ENCODE measurements at places on chromosomes 3 and 15.
A peak's percentile ranks its signal among the peaks of the same experiment; 100 is the strongest.

DNA sequence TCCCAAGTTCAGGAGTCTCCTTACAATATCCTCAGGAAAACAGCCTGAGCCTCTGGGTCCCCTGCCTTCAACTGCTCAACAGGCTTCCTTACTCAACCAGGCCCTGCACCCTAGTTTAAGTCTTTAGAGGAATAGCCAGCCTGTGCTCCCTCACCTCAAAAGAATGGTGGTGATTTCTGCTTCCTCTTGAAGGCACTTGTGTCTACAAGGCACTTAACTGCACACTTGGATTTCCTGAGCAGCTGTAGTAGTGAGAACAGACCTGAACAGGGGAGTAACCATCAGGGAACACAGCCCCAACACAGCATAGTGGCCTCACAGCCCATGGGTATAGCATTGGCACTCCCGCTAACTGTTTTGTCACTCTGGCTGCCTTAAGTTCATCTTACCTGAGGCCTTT lies 244.3 kb downstream of the MYRIP start:
- DNase-seq, result no peak

DNA sequence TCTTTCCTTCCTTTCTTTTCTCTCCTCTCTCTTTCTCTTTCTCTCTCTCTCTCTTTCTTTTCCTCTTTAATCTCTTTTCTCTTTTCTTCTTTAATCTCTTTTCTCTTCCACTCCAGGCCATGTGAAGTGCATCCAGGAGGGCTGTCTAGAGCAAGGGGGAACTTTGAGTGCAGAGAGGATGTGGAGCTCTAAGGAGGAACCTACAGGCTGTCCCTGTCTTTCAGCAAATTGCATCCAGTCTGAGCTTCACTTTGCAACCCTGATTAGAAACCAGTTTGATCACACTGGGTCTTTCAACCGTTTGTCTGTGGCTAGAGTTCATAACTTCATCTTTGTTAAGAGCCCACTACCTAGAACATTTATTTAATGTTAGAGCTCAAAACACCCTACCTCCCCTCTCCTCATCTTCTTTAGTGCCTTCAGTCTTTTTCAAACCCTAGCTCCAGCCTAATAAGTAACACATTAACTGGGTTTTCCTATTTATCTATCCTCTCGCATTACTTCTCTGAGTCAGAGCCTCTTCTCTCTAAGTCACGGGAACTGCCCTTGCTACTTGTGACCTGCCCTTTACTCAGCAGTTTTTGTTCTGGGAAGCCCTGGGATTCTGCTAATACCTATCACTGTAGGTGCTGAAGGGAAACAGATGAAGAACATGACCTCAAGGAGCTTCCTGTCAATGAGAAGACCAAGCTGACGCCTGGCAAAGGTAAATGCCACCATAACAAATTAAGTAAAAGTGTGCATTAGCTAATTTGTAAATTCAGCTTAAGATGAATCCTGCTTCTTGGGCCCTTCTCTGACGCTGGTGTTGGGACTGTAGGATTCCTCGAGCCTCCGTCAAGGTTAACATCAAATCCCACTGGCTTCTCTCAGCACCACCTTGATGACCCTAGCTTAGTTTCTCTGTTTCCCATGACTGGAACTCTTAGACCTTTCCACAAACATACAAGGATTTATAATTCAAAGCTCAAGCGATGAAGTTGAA lies at the start of gene GCNT3:
Gene GCNT3 (plus strand): TSS at position 508 of the 985 bp plus-strand sequence. CDS start 6,456 bp downstream, outside the sequence.
- peak; percentile 12 for DNase-seq

- no peak for DNase-seq
Observed at GRCh38 chr3:120442975-120443517, 7.7 kb downstream of the FSTL1 start.

- peak; percentile 62 for DNase-seq
Observed at GRCh38 chr3:172244011-172244410, 204.2 kb downstream of the GHSR start.

- DNase-seq, result no peak
Observed at GRCh38 chr3:131802029-131802428, 232.8 kb downstream of the CPNE4 start.

DNA sequence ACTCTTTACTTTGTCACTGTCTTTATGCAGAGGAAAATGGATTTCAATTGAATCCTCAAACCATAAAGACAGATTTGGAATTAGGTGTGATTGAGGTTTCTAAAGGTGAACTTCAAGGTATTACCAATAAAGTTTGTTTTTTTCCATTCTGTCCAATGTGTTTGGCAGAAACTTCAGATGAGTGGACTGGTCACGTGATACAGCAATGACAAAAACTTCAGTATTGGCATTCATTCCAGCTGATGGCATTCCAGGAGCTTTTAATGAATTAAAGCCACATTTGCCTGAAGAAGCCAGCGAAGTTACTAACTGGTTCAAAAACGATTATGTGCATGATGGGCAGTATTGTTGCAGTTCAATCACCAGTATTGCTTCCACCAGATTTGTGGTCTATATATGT lies 4.5 kb upstream of the MASP1 start:
- DNase-seq, result no peak

DNA sequence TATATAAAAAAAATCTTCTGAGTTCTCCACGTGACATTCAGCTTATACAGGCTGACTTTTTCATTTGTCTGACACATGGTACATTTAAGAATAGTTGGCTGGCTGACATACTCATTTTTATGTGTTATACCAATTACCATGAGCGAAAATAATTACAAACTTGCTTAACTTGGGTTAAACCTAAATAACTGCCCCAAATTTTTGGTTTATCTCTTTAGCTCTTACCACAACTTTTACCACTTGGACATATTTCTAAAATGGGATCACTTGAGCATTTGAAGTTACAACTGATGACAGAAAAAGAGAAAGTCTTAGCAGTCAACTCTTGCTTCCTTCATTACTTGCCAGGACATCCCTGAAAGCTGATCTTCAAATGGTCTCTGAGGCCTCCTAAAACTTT lies 618.1 kb downstream of the RBMS3 start:
- no peak for DNase-seq

GRCh38 chr15:40118473-40118872 lies 9.8 kb upstream of the BMF start:
- no peak for DNase-seq

DNA sequence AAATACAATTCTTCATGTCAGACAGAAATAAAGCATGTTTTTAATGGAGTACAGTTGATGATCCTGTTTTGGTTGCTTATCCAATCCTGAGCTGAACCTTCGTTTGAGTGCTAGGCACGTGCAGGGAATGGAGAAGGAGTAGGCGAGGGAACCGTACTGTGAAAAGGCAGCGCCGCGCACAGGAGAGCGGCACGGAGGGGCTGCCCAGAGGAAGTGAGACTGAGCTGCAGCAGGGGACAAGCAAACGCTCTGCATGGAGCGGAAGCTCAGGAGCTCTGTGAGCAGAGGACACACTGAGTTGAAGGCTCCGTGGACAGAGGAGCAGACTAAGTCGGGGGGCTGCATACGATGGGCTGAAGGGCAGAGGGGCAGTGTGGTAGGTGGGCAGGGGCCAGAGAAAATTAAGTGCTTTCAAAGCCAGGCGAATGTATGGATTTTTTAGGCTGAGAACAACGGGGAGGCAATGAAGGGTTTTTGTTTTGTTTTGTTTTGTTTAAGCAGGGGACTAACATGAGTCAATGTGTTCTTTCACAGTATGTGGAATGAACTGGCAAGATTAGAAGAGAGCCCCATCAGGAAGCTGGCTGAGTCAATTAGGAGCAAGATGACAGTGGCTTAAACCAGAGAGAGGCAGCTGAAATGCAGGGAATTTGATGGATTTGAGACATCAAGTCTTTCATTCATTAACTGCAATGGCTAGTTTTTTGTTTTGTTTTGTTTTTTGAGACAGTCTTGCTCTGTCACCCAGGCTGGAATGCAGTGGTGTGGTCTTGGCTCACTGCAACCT lies 23.8 kb upstream of the TM2D3 start:
- DNase-seq, result peak; percentile 89

DNA sequence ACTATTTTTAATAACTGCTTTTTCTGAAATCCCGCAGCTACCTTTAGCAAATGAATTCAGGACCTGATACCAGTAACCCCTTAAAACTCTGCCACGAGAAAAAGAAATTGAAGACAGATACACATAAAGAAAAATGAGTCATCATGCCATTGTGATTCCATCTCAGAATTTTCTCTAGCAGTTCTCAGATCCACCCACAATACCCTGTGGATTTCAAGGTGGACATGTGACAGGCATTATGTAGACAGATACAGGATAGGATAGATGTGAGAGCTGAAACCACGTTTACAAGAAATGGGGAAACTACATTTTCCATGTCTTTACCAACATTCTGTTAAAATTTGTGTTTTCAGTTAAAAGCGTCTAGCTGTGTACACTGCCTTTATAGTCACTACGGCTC lies 291.9 kb upstream of the NR2F2 start:
- DNase-seq, result peak; percentile 20

DNA sequence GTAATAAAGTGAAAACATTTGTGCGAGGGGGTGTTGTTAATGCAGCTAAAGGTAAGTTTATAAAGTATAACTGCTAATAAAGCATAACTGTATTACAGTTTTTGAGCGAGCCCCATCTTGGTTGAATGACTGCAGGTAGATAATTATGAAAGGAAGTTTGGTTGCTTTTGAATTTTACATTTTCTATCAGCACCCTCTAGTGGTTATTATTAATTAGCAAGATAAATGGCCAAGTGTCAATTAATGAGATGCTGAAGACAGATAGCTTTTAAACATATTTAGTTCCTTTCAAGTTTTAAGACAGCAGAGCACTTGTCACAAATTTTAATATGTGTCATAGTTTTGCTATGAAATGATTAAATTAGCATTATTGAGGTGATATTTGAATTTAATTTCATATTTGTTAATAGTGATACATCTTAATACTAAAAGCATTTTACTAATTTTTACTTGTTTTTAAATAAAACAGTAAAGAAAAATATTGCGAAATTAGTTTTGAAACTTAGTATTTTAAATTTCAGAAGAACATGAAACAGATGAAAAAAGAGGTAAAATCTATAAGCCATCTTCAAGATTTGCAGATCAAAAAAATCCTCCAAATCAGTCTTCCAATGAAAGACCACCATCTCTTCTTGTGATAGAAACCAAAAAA lies 15.1 kb downstream of the U2SURP start:
- DNase-seq, result no peak

DNA sequence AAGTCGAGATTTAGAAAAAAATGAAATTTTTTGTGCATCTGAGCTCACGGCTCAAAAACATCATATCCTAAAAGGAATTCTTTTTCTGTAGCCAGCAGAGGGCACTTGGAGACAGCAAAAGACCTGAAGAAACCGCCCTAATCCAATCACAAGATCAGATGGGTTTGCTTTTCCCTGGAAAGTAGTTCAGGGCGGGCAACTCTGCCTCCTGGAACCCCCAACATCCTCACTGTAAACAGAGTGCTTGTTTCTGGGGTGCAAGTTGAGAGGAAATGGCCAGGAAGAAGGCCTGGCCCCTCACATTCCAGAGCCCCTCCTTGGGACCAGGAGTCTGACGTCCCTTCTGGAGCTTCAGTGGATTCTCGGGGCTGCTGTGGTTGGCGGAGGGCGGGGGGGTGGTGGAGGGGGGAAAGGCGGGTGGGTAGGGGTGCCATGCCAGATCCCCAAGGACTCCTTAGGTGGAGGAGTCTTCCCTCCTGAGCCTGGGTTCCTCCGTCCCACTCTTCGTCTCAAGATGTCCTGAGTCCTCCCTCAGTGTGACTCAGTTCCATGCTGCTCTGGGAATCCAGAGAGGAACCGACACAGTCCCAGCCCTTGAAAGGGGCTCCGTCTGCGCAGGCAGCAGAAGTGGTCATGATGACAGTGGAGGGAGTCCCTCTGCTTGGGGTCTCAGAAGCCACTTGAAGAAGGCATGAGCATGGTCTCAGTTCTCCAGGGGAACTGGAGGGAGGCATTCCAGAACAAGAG lies 35.9 kb downstream of the CCK start:
- peak; percentile 58 for DNase-seq

DNA sequence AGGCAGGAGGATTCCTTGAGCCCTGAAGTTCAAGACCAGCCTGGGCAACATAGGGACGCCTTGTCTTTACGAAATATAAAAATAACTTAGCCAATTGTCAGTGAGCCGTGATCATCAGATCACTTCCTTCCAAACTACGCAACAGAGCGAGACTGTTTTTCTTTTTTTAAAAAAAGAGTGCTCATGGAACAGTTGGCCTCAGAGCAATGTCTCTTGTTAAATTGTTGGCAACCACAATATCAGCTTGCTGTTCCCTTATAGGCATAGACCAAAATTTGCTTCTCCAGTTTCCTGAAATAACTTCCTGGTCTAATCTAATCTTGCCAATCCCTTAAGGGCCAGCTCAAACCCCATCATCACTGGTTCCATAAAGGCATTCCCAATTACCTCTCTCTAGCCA lies 93.3 kb upstream of the SLC4A7 start:
- DNase-seq, result no peak

DNA sequence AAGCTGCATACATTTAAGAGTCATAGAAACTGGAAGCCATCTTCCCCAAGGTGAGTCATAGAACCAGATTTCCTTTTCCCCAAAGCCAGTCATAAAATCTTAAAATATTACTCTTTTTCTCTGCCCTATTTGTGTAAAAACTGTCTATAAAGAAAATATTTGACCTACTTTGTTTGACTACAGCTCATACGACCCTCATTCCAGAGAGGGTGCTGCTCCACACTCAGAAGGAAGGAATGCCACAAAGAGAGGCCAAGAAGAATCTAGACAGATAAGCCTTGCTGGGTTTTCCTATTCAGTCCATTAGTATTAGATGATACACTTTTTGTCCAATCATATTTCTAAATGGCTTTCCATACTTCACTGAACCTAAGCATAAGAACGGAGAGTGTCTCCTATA lies 671.6 kb upstream of the SGO1 start:
- no peak for DNase-seq

DNA sequence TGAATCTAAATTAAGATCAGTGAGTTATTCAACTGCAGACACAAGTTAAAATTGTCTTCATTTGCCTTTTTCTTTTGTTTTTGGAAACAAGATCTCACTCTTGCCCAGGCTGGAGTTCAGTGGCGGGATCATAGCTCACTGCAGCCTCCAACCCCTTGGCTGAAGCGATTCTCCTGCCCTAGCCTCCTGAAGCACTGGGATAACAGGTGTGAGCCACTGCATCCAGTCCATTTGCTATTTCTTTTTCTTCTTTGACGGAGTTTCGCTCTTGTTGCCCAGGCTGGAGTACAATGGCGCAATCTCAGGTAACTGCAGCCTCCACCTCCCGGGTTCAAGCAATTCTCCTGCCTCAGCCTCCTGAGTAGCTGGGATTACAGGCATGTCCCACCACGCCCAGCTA lies 10.3 kb downstream of the RNF168 start:
- DNase-seq, result no peak

GRCh38 chr15:92332125-92332899 lies 61.4 kb upstream of the ST8SIA2 start:
- no peak for DNase-seq

- no peak for DNase-seq
Observed at GRCh38 chr3:194283221-194284006, 67.7 kb downstream of the CPN2 start.
